Left cardiac atrium (tissue), 4 donors: ENCODE measurements at places on chromosomes 12 and 14. TPM values are rescaled to one million over a fixed set of nuclear protein-coding genes. Genes with fewer than 3 reads are reported as not detected.

Gene CCDC60
- not detected for total RNA-seq

DNA sequence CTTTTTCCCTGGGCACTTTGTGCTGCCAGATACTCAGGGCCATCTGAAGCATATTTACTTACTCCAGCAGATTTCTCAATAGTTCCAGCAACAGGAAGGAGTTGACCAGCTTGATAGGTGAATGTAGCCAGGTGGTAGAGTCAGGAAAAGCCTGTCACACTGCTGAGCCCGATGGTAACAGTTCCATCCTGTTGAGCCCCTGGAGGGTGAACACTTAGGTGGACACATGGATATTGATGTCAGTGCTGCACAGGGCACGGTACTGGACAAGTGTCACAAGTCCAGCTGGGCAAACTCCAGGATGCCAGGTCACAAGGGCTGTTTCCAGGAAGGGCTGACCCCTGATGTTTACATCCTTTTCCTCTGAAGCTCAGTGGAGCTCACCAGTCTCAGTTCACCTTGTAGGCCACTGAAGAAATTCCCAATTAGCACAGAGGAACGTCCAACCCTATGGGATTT, 2.3 kb upstream of the SMOC1 start:
- DNase-seq: no peak

GRCh38 chr14:21558703-21559170, 21.1 kb downstream of the OR10G3 start:
- no peak for DNase-seq

GRCh38 chr12:12365931-12366431, 9.1 kb downstream of the BORCS5 start:
- DNase-seq: no peak

DNA sequence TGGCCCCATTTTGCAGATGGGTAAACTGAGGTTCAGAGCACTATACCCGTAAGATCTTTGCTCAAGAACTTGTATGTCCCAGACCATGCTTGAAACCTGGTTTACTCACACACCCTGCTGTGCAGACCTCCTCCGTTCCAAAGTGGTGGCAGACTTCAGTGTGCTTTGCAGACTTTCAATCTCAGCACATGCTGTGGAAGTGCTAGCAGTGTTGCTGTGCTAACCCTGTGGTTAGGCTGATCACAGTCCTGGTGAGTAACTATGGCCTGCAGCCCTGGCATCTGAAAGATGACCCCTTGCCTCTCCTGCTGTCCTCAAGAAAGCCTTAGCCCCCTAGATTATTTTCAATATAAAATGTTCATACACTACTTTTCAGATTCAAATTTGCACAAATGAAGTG, 450.6 kb downstream of the DPF3 start:
- no peak for DNase-seq
